ENCODE measurements at places on chromosomes 4 and X.
A peak's percentile ranks its signal among the peaks of the same experiment; 100 is the strongest.

GRCh38 chr4:156521631-156522030 lies 450.0 kb downstream of the PDGFC start:
- DNase-seq, result no peak

DNA sequence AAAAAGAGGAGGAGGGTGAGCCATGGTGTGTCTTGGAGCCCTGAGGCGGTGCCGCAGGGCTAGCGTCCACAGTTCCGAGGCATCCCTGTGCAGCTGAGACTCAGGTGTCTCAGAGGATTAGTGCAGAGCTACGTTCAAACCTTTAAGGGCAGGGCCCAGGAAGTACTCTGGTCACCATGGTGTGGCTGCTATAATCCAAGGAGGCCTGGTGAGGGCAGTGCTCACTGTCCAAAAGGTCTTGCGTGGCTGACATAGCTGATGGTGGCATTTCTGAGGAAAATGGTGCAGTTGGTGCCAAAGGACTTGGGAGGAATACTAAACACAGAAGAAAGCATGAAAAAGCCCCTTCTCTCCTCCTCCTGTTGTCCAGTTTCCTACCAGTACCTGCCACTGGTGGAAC lies 146.9 kb downstream of the DCHS2 start:
- no peak for DNase-seq

- DNase-seq, result no peak
These were observed 1.8 kb downstream of the SLC38A5 start for GRCh38 chrX:48468247-48468671.

DNA sequence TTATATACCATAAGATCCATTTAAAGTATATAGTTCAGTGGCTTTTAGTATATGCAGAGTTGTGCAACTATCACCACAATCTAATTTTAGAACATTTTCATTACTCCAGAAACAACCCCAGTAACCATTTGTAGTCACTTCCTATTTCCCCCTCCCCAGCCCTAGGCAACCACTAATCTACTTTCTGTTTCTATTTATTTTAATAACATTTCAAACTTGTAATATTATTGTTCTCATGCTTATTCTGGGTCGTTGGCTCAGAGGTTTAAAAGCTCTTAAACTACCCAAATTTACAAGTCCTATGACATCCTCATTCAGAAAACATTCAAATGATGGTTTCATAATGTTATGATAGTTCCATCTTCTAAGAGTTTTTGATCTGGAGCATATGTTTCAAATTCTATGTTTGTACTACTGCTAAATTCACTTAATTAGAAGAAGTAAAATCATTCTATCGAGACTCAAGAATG lies 18.4 kb downstream of the XIAP start:
- DNase-seq, result peak; percentile 53

DNA sequence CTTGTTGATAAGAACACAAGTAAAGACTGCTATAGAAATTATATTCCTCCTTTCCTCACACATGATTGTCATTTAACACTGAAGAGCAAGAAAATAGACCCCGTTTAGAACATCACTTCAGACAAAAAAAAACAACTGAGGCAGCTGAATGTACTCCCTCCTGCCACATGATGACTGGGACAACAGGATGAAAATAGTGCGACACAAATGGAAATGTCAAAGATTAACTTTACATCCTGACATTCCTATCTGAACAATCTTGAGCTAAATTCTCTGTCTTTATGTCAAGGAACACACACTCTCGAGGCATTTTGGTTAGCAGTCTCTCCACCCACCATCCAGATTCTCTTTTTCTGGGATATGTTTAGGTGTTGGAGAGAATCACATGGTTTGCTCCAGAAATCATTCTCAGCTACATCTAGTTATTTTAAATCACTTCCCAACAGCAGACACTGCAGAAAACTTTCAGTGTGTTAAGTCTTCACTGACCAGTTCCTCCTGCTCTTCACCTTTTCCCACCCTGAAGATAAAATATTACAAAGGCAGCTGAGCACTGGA lies 16.3 kb upstream of the KCNIP4 start:
- DNase-seq, result no peak

- no peak for DNase-seq
These were observed 933.5 kb downstream of the C4orf33 start for GRCh38 chr4:130029442-130029841.

- no peak for DNase-seq
These were observed 74.3 kb downstream of the DCTD start for GRCh38 chr4:182842759-182843390.

GRCh38 chr4:25843340-25844097 lies 19.3 kb downstream of the SEL1L3 start:
- DNase-seq, result no peak

DNA sequence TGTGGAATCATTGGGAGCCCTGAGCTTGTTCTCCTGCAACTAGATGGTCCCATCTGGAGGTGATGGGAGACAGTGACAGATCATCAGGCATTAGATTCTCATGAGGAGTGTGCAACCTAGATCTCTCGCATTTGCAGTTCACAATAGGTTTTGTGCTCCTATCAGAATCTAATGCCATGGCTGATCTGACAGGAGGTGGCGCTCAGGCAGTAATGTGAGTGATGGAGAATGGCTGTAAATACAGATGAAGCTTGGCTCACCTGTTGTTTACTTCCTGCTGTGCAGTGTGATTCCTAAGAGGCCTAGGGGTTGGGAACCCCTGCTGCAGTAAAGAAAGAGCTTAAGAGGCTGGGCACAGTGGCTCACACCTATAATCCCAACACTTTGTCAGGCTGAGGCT lies 42.2 kb upstream of the PUDP start:
- DNase-seq, result no peak

GRCh38 chr4:14496969-14497368 lies 505.3 kb upstream of the CPEB2 start:
- no peak for DNase-seq

DNA sequence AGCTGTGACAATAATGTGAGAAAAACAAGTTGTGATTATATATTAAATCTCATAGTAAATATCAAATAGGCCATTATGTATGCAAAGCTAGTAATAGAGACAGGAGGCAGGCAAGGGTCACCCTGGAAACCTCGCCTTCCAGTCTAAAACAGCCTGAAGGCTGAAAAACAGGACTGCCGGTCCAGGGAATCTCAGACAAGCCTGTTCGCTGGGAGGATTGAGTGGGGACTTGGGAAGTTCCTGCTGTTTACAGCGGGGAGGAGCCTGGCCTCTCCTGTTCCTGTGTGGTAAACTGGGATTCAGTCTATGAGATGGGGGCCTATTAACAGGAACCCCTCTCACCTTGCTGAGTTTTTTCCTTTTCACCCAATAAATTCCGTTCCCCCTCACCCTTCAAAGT lies 2317.3 kb downstream of the PCDH7 start:
- no peak for DNase-seq

GRCh38 chrX:138082896-138083295 lies 517.0 kb downstream of the ZIC3 start:
- DNase-seq, result no peak

DNA sequence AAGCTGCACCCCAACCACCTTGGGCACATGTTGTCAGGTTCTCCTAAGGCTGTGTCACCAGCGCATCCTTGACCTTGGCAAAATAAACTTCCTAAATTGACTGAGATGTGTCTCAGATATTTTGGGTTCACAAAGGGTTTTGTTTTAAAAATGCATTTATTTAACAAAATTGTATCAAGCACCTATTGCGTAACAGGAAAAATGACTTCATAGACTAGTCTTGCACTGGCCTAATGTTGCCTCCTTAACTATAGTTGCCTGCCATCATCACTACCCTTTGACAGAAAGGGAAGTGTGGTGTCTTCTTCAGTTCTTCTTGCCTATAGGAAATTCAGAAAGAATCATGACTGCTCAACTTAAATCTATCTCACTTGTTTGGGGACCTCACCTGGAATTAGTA lies 374.2 kb downstream of the SH2D1A start:
- no peak for DNase-seq

DNA sequence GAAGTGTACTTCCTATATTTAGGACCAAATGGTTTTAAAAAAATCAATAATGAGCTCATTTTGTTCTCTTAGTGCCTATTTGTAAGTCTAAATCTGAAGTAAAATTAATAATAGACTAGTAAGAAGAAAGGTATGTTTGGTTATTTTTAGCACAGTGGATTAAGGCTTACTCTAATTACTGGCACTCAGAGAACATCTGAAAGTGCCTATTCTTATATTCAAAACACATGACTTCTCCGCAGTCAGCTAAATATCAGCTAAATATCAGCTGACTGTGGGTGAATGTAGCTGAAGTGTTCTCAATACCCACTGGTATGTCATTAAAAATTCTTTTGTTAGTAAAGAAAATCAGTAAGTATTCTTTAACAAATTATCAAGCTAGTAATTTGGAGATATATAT lies 6.0 kb downstream of the AP1S2 start:
- DNase-seq, result peak; percentile 37

- DNase-seq, result no peak
These were observed 190.2 kb downstream of the SCFD2 start for GRCh38 chr4:53175640-53176039.

DNA sequence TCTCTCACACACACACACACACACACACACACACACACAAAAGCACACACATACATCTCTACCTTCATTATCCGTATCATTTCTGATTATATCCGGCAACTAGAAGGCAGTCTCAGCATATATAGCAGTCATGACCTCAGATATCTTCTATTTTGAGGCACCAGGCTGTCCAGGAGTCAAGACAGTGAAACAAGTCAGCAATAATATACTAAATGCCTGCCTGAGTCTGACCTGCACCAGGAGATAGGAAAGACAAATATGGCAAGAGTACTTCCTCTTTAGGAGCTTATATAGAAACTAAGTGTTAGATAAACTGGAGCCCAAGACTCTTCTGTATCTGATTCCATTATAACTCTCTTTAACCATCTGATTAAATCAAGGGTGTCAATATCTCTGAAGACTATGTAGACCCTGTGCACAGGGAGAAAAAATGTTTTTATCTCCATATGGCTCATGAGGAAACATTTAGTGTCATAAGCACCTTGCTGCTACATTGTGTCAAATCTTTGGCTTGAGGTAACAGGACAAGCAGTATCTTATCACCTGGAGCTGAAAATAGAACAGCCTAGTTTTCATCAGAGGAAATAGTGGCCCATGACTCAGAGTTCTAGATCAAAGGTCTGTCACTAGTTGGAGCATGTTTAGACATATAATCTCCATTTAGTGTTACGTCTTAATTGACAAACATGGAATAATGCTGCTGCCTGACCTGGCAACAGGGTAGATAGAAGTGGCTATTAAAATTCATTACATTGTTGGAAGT lies 27.0 kb upstream of the FAM47B start:
- DNase-seq, result no peak

DNA sequence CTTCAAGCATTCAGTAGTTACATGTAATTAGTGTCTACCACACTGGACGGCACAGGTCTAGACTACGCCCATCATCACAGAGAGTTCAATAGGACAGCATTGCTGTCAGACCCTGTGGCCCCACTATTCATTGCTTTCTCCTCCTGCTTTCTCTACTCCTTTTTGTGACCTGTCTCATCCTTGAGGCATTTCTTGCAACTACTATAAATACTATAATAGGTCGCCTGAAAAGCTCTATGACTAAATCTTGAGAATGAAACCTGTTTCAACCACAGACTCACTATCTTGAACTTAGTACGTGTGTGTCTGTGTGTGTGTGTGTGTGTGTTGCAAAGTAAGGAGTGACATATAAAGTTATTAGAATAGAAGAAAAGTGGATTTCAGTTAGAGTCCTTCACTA lies 252.9 kb upstream of the KLF3 start:
- DNase-seq, result peak; percentile 6

DNA sequence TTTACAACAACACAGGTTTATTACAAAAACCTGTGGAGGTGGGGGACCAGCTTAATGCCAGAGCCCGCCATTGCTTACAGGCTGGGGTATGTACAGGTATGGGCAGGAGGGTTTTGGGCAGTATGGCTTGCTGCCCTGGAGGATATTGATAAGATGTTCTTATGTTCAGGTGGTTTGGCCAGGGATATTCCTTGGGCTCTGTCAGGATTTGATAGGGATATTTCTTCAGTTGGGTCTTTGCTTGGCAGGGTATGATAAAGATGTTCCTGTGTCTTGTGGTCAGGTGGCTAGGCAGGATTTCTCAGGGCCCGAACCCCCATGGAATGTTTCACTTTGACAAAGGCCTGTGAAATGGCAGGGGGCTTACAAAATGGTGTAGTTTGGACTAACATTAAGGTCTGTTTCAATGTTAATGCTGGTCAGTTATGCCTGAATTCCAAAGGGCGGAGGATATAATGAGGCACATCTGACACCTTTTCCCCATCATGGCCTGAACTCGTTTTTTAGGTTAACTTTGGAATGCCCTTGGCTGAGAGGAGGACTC lies 3.1 kb downstream of the MGST2 start:
- DNase-seq, result no peak

- no peak for DNase-seq
These were observed 480.1 kb upstream of the FTHL17 start for GRCh38 chrX:31551913-31552312.

DNA sequence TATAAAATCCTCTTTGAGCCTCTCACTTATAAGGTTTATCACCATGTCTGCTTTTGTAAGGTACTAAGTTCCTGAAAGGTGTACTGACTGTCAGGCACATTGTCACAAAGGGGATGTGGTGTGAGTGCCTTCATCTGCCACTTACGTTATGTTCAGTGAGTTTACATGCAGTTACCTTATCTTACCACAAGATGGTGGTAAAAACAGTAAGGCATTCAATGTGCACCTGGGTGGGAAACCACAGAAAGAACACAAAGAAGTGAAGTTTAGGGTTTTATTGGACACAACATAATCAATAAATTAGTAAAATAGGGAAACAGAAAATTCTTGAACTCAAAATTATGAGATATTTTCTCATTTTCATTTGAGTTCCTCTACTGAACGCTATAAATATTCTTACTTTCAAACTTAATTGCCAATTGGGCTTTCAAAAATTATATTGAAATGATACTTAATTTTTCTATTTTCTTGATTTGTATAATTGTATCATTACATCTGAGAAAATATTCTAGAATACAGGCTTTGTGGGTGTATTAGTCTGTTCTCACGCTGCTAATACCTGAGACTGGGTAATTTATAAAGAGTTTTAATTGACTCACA lies 650.8 kb downstream of the PCDH7 start:
- DNase-seq, result peak; percentile 38

DNA sequence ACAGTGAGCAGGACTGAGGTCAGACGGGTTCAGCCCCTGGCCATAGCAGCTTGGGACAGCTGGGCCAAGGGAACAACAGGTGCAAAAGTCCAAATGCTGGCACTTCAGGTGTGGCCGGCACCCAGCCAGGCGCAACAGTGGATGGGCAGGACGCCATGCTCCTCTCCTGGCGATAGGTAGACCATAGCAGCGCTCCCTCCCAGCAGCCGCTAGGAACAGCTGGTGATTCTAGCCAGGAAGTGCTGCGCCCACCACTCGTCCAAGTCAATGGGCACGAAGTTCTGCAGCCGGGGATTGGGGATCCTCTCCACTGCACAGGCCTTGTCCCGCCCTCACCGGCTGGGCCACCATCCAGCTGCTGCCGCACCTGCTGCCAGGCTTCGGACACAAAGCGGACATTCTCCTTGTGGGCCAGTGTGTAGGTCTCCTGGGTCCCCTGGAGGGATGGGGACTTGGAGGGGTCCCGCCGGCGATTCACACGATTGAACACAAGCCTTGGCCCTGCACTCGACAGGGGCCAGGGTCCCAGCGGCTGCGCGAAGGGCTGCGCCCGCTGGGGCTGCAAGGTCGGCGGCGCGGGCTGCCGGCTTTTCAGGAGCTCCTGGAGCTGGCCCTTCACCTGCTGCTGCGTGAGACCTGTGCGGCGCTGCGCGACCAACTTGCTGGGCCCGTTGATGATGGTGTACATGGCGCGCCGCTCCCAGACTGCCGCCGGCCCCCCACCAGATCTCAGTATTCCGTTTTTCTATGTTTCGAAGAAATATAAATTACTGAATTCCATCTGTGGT lies 227.5 kb upstream of the STK26 start:
- DNase-seq, result no peak

GRCh38 chrX:109440475-109440874 lies 41.4 kb downstream of the GUCY2F start:
- no peak for DNase-seq

- no peak for DNase-seq
These were observed 235.4 kb downstream of the NAF1 start for GRCh38 chr4:162931286-162931685.
